ENCODE measurements at places on chromosomes 3 and 15.

GRCh38 chr3:147369661-147370123 is 36.7 kb downstream of the ZIC4 start:
- H3K4me3 ChIP-seq: no peak overlapping the region
- H3K27me3 ChIP-seq: peaks cover 7% of the 10 kb centered on the region
- H3K36me3 ChIP-seq: no peaks in the 10 kb centered on the region
- H3K4me1 ChIP-seq: no peaks in the 10 kb centered on the region
- DNase-seq: no peak

- H3K4me3 ChIP-seq: no peak overlapping the region
- DNase-seq: no peak
- peaks cover 16% of the 10 kb centered on the region for H3K4me1 ChIP-seq
- no peaks in the 10 kb centered on the region for H3K27me3 ChIP-seq
- H3K27ac ChIP-seq: no peak overlapping the region
Measured at GRCh38 chr3:195911946-195912270, 3.6 kb upstream of the TNK2 start.

GRCh38 chr3:173799060-173799816 is 401.7 kb downstream of the NLGN1 start:
- no peaks in the 10 kb centered on the region for H3K27me3 ChIP-seq
- no peaks in the 10 kb centered on the region for H3K4me1 ChIP-seq
- no peak overlapping the region for H3K27ac ChIP-seq

- DNase-seq: no peak
- no peaks in the 10 kb centered on the region for H3K4me1 ChIP-seq
- no peaks in the 10 kb centered on the region for H3K36me3 ChIP-seq
- H3K4me3 ChIP-seq: no peak overlapping the region
- H3K27ac ChIP-seq: no peak overlapping the region
Measured at GRCh38 chr3:6099458-6100075, 761.3 kb upstream of the GRM7 start.

- H3K4me3 ChIP-seq: peak overlapping the region; percentile 72
- peak overlapping the region; percentile 73 for H3K27ac ChIP-seq
- no peaks in the 10 kb centered on the region for H3K36me3 ChIP-seq
Measured at GRCh38 chr3:51941463-51941797, 274 bp downstream of the RRP9 start.

GRCh38 chr3:157438194-157438730 is 1.6 kb downstream of the PTX3 start:
- peaks cover 5% of the 10 kb centered on the region for H3K27me3 ChIP-seq
- no peak overlapping the region for H3K4me3 ChIP-seq
- no peaks in the 10 kb centered on the region for H3K4me1 ChIP-seq
- DNase-seq: no peak
- no peak overlapping the region for H3K27ac ChIP-seq

DNA sequence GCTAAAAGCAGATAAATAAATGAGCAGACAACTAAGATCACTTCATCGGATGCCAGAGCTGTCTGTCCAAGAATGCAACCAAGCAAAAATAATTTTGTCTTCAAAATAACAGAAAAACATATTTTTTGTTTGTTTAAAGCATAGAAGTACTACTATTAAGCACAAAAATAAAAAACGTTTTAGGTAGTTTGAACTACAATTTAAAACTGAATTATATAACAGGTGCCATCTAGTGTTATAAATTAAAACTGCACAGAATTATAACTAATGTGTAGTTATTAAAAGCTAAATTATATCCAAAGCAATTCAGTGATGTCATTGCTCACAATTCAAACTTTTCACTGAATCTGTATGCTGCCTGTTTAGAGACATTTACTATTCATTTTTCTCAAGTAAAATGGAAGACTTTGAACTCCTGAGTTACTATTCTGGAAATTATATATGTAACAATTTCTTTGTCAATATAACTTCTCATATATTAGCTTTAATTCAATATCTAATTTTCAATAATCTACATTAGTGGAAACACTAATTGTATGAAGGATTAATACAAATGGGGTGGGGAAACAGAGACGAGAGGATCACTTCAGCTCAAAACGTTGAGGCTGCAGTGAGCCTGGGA is 29.5 kb downstream of the LINS1 start:
- H3K4me3 ChIP-seq: peak overlapping the region; percentile 5
- peak; percentile 48 for DNase-seq
- no peaks in the 10 kb centered on the region for H3K4me1 ChIP-seq
- peak overlapping the region; percentile 65 for H3K27ac ChIP-seq
- no peaks in the 10 kb centered on the region for H3K27me3 ChIP-seq

GRCh38 chr3:103195216-103195615 is 760.4 kb downstream of the ZPLD1 start:
- H3K36me3 ChIP-seq: no peaks in the 10 kb centered on the region
- H3K4me1 ChIP-seq: no peaks in the 10 kb centered on the region
- no peak for DNase-seq
- no peak overlapping the region for H3K27ac ChIP-seq

DNA sequence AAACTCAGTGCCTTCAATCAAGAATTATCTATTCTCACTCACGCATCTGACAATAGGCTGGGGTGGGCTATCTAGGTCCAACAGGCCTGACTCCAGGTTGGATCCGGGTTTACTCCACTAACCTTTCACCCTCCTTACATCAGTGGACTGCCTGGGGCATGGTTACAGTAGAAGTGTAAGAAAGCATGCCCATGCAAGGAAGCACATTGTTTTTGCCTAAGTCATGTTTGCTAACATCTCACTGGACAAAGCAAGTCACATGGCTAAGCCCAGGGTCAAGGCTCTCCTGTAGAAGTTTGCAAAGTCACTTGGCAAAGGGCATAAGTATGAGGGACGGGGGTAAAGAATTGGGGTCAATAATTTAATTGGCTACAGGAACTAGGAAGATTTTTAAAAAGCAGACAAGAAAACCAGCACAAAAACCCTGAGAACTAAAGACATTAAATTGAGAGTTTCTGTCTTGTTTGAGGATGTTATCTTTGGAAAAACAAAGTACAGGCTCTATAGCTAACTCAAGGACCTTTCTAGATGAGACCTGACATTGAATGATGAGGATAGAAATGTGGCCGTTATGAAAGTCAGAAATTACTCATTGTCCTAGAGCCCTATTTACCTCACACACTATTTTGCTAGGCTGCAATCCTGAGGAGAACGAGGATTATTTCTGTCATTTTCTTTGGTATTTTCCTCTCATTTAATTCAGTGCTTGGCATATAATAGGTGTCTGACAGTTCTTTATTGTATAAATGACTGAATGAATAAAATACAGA is 214.2 kb downstream of the IL20RB start:
- no peaks in the 10 kb centered on the region for H3K27me3 ChIP-seq
- no peak overlapping the region for H3K4me3 ChIP-seq
- DNase-seq: no peak
- no peak overlapping the region for H3K27ac ChIP-seq
- no peaks in the 10 kb centered on the region for H3K36me3 ChIP-seq

DNA sequence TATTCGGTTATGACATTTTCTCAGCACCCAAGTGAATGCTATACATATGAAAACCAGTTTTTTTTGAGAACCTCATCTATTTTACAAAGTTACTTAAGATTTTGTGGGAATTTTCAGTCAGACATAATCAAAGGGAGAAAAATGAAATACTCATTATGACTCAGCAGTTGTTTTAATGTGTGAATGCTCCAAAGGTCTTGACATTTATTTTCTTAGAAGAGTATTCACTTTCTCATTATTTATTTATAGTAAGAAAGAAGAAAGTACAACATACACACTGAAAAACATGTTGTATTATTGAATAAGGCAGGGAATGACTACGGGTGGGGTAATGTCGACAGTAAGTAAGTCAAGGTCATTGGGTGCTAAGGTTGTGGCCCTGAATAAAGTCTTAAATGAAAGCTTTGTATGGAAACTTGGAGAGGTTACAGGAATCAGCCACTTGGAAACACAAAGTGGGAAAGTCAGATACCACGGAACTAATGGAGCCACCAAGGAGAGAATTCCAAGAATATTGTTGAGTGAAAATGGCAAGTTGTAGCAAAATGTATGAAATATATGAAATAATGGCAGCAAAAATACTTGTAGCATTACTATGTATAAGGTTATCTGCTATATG is 844.5 kb downstream of the TBL1XR1 start:
- no peak overlapping the region for H3K27ac ChIP-seq
- no peaks in the 10 kb centered on the region for H3K4me1 ChIP-seq
- no peak for DNase-seq
- no peaks in the 10 kb centered on the region for H3K27me3 ChIP-seq

DNA sequence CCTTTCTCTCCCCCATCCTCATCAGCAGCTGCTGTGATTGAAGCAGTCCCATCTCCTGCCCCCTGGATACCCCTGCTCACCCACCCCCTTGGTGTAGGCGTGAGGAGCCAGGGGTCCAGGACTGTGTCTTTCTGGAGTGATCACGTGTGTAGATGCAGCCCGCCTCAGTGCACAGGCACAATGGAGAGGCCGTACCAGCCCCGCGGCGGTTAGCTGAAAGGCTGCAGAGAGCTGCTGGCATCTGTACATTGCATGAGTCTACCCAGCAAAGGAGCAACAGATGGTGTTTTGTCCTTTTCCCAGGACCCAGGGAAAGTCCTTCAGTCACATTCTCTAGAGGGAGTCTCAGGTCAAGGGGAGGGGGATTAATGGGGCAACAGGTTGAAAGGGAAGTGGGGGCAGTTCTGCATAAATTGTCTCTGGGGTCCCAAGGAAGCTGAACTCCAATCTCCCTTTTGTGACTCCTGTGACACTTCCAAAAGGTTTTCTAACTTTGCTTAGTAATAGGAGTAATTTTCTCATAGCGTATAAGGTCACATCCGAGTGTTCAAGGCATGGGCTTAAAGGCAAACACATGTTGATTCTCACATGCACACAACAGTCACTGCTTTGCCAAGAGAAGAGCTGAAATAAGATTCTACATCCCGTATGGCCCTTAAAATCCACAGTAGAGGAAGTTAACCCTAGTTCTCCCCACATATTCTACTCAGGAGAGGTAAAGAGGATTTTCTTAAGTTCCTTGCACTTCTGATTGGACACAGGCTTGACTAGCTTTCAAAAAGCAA is 7.1 kb downstream of the CSPG5 start:
- no peaks in the 10 kb centered on the region for H3K4me1 ChIP-seq
- H3K36me3 ChIP-seq: no peaks in the 10 kb centered on the region
- no peaks in the 10 kb centered on the region for H3K27me3 ChIP-seq
- H3K27ac ChIP-seq: no peak overlapping the region
- H3K4me3 ChIP-seq: no peak overlapping the region
- no peak for DNase-seq

GRCh38 chr3:72341920-72342319 is 506.3 kb downstream of the SHQ1 start:
- no peaks in the 10 kb centered on the region for H3K27me3 ChIP-seq
- H3K36me3 ChIP-seq: no peaks in the 10 kb centered on the region
- DNase-seq: no peak
- H3K4me1 ChIP-seq: peaks cover 3% of the 10 kb centered on the region

DNA sequence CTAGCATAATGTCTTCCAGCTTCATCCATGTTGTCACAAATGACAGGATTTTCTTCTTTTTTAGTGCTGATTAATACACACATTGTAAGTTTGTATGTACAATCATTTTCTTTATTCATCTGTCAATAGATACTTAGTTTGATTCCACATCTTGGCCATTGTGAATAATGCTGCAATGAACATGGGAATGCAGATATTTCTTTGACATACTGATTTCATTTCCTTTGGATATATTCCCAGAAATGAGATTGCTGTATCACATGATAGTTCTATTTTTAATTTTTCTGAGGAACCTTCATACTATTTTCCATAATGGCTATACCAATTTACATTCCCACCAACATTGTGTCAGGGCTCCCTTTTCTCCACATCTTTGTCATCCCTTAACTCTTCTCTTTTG is 117.9 kb downstream of the MEIS2 start:
- no peaks in the 10 kb centered on the region for H3K4me1 ChIP-seq
- H3K36me3 ChIP-seq: no peaks in the 10 kb centered on the region
- H3K27ac ChIP-seq: no peak overlapping the region
- no peaks in the 10 kb centered on the region for H3K27me3 ChIP-seq
- no peak for DNase-seq

- H3K36me3 ChIP-seq: no peaks in the 10 kb centered on the region
- H3K4me3 ChIP-seq: no peak overlapping the region
- no peaks in the 10 kb centered on the region for H3K27me3 ChIP-seq
Measured at GRCh38 chr3:80157546-80157945, 389.7 kb upstream of the ROBO1 start.

DNA sequence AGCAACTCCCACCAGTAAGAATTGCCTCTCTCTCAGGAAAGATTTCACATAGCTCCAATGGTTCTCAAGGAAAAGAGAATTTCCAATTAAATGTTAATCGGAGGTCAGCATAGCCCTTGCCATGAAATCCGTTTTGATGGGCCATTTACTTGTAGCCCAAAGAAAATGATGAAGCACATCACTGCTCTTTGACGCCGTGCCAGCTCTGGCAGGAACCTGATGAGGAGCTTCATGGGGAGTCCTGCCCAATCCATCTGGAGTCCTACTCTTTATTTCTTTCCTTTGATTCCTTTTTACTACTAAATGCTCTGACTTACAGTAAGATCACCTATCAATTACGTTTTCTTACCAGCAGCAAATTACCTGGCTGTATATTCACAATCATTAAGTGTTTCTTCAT is 84.7 kb downstream of the FGF12 start:
- H3K4me3 ChIP-seq: no peak overlapping the region
- no peaks in the 10 kb centered on the region for H3K4me1 ChIP-seq
- no peaks in the 10 kb centered on the region for H3K27me3 ChIP-seq
- no peak for DNase-seq
- no peaks in the 10 kb centered on the region for H3K36me3 ChIP-seq

DNA sequence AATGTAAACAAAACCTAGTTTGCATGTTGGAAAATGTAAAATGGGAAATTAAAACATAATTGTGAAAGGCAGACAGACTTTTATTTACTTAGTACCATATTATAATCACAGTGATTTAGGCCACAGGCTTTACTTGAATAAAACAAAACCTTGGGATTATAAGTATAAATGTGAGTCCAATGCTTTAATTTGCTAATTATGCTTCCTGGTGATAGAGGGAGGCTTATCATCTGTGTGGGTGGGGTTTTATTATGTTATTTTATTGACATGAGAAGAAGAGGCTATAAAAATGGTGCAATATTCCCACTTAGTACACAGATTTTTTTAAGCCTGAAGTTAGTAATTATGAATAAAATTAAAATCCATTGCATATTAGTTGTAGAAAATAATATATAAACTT is 248.3 kb upstream of the TBL1XR1 start:
- DNase-seq: no peak
- H3K4me1 ChIP-seq: peaks cover 20% of the 10 kb centered on the region

- H3K4me3 ChIP-seq: no peak overlapping the region
- H3K27me3 ChIP-seq: peaks cover 6% of the 10 kb centered on the region
- no peak overlapping the region for H3K27ac ChIP-seq
- no peaks in the 10 kb centered on the region for H3K4me1 ChIP-seq
Measured at GRCh38 chr3:142961539-142961938, 1.9 kb downstream of the PAQR9 start.

- H3K27me3 ChIP-seq: no peaks in the 10 kb centered on the region
- no peak for DNase-seq
- no peaks in the 10 kb centered on the region for H3K4me1 ChIP-seq
Measured at GRCh38 chr3:193857996-193858395, 265.0 kb downstream of the OPA1 start.

Measured in naive thymus-derived CD4-positive, alpha-beta T cell (primary cell).